Muscle of back (tissue), 13 donors: ENCODE measurements at places on chromosomes 4 and X.

- no peak for DNase-seq
Observed at GRCh38 chrX:9555354-9555753, 90.5 kb downstream of the TBL1X start.

GRCh38 chrX:107626481-107626880 lies 1.8 kb upstream of the PRPS1 start:
- no peak for DNase-seq

- DNase-seq, result no peak
Observed at GRCh38 chr4:17811078-17811603, 362 bp downstream of the NCAPG start.

- no peak for DNase-seq
Observed at GRCh38 chrX:46381630-46382029, 163.6 kb downstream of the ZNF674 start.

DNA sequence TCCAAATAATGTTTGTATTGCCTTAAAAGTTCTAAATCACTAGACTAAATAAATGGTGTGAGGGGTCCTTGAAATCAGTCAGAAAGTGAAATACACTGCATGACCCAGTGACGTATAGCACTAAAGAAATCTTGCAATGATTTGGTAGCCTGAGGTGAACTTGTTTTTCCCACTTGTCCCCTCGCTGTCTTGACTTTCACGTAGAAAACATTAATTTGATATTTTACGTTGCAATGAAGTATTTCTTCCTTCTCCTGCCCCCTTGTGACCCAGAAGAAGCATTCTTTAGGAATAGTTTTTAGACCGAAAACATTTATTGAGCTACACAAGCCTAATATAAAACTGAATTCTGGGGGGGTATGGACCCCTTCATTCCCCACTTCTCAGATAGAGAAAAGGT lies 3.7 kb downstream of the KLB start:
- no peak for DNase-seq

- DNase-seq, result no peak
Observed at GRCh38 chr4:73051625-73052024, 17.9 kb downstream of the COX18 start.

DNA sequence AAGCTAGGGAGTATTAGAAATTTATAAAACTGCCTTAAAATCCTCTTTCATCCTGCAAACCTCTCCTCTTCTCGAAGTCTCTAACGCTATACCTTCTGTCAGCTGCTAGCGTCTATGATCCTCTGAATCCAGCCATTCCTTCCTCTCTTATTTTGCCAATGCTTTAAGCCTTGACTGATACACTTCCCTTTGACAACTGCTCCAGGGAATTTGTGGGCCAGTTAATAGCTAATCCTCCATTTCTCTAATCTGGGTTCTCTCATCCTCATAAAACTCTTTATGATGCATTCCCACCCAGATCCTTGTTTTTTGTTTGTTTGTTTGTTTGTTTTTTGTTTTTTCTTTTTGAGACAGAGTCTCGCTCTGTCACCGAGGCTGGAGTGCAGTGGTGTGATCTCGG lies 293.6 kb upstream of the PUDP start:
- no peak for DNase-seq

GRCh38 chrX:150694738-150695410 lies 1.7 kb downstream of the MTMR1 start:
- DNase-seq, result no peak

DNA sequence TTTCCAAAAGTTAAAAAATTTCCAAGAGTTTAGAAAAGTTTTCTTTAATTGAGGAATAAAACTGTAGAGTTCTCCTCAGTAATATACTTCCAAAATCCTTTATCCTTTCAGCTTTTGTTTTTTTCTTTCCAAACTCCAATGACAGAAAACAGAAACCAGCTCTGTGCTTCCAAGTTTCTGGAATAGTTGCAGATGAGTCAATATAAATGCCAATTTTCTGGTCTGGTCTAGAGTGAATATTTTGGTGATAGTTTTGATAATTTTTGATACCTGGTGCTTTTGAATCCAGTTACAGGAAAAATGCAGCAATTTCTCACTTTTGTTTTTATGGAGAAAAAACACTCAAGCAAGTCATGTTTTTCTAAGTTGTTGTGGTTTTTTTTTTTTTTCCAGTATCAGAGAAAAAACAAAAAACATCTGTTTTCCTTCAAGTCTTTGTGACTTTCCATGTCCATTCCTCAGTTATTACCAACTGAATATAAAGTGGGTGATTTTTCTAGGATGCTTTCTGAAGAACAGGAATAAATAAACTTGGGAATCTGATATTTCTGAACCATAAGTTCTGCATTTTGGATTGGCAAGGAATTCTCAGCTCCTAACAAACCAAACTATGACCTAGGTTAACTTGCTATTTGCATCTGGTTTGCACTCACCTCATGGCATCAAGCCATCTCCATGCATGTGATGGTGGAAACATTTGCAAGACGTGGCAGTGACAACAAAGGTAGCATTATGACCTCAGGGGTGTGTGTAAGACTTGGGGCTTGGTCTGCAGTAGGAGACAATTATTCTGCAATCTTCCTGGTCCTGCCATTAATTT lies 139.1 kb downstream of the VEGFC start:
- peak; percentile 28 for DNase-seq

- peak; percentile 37 for DNase-seq
Observed at GRCh38 chrX:120310861-120311726, at the start of gene TMEM255A. TMEM255A (minus strand) TSS chrX:120311461; CDS start chrX:120311309, 152 bp downstream.

DNA sequence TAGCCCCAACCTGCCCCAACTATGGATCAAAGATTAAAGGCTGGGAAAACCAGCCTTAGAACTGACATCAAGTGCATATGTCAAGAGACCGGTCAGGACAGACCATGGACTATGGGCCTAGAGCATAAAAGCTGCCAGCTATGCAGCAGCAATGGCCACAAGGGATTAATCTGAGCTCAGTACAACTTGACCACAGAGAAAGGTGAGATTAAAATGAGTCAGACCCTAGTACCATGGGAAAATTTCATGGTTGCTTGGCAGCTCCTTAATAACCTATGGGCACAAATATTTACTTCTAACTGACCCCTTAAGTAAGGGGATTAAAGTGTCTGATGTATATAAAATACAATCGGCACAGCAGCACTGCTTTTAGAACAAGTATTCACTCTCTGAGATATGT lies 54.4 kb downstream of the CBR4 start:
- DNase-seq, result no peak

DNA sequence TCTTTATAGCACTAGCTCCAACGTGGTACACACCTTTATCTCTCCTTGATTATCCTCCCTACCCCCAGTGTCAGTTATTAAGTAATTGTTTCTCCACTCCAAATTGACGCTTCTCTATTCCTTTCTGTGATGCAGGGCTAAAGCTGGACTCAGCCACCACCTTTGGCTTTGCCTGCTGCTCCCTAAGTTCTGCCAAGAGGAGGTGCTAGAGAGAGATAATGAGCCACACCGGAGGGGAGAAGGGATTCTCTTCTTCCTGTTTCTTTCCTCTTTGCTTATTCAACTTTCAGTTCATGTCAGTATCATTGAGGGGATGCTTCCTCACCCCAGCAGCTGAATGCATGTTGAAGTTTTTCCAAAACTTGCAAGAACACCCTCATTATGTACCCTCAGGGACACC lies 176.5 kb downstream of the GBA3 start:
- DNase-seq, result no peak

DNA sequence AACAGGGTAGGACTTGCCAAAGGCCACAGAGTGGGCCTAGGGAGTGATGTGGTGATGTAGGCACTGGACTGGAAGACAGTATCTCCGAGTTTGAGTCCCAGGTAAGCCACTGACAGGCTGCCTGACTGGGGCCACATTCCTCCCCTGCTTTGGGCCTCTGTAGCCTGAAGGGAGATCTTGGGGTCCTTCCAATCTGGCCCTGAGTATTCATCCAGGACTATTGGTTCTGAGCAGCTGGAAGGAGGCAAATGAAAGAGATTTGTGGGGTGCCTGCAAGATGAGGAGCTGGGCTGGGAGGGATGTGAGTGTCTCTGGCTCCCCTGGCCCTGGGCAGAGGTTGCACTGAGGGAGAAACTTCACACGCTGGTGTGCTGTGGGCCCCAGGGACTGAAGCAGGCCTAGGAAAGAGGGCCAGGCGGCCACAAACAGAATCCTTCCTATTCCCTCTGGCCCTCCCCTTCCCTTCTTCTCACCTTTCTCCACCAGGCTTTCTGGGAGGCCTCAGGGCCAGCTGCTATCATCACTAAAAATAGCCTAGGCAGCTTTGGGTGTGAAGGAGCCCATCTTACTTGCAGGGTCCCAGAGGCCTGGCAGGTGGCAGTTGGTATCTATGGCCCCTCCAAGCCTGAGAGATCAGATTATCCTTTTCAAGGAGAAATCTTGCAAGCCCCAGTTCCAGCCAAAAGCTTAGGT lies 70.1 kb downstream of the PJA1 start:
- no peak for DNase-seq

GRCh38 chr4:41241919-41242318 lies 14.8 kb upstream of the UCHL1 start:
- DNase-seq, result no peak

DNA sequence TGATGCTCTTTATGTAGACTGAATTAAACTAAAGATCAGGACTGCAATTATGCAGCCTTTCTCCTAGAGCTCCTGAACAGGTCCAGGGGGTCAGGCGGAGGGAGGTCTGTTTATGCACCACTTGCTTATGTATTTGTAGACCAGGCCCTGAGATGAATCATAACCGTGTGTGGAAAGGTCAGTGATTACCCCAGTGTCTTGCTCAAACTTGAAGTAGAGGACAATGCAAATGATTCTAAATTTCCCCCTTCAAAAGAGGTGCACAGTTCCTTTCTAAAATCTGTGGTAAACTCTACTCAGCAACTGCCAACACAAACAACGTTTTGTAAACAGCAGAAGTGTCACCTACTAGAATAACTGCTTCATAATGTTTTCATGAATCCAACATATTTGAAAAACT lies 13.0 kb upstream of the TBC1D9 start:
- DNase-seq, result no peak

DNA sequence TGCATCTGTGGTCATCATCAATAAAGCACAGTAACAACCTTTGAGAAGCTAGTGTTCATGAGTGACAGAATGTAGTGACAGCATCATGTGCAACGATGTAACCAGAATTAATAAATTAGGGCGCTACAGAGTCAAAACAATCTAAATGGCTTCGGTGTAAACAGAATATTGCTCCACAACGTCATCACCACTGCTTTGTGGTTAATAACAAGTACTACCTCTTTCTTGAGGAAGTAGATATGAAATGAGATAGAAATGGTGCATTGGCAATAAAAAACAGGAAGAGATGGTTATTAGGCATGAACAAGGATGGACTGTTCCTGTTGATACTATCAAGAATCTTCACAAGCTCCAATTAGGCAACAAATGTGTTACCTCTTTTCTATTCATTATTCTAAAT lies 8.7 kb upstream of the PDHA2 start:
- no peak for DNase-seq

- DNase-seq, result no peak
Observed at GRCh38 chr4:4320528-4320927, 30.5 kb downstream of the ZBTB49 start.

- peak; percentile 67 for DNase-seq
Observed at GRCh38 chr4:15427701-15428100, at the start of gene C1QTNF7. C1QTNF7 (plus strand) TSS chr4:15428033; CDS start chr4:15435744, 7,711 bp downstream.

DNA sequence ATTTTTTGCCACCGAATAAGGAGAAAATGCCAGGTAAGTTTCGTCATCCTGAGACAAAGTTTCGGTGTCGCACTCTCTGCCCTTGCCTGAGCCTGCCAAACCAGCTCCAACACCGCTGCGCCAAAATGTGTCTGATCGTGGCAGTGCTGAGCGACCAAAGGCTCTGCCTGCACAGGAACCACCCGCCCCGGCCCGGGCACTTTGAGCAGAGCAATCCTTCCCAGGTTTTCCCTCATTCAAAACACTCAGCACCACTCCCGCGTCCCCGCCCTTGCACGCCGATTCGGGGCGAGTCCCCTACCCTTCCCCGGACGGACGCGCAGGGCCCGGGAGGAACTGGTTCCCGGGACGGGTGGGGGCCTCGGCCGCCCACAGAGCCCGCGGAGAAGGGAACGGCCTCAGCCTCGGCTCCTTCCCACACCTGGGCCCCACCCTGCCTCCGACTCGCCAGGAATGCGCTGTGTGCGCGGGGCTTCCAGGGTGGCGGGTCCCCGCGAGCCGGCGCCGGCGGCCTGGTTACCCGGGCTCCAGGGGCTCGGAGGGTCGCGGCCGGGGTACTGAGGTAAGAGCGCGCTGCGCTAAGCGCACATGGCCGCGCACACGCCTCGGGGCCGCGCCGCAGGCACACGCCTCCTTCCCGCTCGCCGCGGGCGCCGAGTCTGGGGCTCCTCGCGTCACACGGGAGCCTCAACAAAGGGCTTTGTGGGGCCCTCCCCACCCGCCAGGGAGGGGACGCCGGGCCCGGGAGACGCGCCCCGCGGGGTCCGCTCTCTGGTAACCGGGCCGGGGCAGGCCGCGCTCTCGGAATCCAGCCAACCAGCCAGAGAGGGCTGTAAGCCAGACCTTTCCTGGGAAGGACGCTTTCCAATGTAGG lies at the start of gene C4orf36:
Gene C4orf36 (minus strand): TSS at position 661 of the 874 bp plus-strand sequence. CDS start 902 bp downstream, outside the sequence.
- peak; percentile 26 for DNase-seq

DNA sequence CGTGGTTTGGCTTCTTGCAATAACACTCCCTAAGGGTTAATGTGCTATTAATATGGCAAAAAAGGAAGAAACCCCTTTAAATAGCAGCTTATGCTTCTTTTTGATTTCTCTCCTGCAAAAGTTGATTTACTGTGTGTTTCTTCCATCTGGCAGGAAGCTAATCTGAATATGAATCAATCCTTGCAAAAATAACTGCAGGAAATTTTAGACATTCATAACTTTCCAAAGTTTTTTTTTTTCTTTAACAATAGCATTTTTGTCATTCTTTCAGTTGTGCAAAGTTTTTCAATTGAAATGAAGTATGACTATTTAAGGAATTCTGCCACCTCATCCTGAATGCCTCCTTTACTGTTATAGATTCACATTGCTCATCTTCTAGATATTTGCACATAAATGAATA lies 115.6 kb downstream of the SPANXA1 start:
- DNase-seq, result peak; percentile 33

GRCh38 chr4:133585323-133585722 lies 436.2 kb downstream of the PCDH10 start:
- DNase-seq, result no peak

DNA sequence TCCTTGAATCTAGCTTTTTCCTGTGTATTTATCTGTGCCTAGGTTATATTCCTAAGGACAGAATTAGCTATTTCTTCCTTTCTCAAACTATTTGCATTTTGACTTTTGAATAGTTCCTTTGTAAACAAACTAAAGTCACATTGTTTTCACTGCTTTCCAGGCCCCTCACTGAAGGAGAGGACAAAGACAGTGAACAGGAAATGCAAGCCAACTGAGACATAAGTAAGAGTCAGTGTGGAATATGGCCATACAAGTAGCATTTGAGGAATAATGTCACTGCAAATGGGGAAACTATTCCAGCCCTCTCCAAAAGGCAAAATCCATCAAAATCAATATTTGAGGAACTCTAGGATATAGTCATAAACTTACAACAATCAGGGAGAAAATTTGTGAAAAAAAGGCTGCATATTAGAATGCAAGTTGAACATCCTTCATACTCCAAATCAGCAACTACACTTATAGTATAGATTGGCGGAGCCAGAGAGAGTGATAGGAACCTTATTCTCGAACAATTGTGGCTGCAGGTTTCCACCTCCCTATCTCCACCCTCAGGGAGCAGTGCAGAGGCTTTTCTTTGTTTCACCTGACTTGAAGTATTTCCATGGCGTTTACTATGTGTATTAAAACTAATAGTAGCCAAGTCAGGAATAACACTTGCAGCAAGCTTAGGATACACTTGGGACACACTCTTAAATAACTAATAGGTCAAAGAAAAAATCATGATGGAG lies 1110.4 kb upstream of the ADGRL3 start:
- no peak for DNase-seq
